ENCODE measurements at places on chromosomes 12 and 14.

- DNase-seq: peak; percentile 100
Observed at GRCh38 chr12:65631621-65632111, 192.6 kb upstream of the HMGA2 start.

- peak; percentile 66 for DNase-seq
Observed at GRCh38 chr12:57124261-57124877, 3.9 kb upstream of the LRP1 start.

DNA sequence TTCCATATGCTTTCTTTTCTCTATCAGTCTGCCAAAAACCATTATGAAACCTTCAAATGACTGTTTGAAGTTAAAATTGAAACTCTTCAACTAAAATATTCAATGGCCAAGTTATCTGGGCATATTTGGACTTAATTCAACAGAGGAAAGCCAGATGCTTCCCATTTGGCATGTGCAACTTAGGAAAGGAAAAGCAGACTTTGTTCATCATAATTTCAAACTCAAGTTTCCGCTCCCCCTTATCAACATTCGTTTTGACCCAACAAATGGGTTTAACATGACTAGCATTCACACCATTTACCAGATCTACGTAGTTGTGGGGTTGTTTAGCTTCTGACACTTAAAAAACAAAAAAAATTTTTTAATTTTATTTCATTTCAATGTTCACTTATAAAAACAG is 75.7 kb downstream of the PLEKHG7 start:
- no peak for DNase-seq

DNA sequence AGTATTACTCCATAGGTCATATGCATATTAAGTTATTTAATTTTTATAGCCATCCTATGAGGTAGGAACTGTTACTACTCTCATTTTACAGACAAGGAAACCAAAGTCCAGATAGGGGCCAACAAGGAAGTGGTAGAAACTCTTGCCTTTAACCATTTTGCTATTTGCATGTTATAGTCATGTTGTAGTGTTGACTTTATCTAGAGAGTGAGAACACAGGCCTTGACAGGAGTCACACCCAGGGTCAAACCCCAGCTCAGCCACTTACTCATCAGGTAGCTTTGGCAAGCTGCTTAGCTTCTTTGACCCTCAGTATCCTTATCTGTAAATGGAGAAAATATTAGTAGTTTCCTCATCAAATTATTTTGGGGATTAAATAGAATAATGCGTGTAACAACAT is 156.2 kb downstream of the CAND1 start:
- peak; percentile 46 for DNase-seq

Measured in M059J (cell line).